ENCODE measurements at places on chromosomes 6 and 20.

DNA sequence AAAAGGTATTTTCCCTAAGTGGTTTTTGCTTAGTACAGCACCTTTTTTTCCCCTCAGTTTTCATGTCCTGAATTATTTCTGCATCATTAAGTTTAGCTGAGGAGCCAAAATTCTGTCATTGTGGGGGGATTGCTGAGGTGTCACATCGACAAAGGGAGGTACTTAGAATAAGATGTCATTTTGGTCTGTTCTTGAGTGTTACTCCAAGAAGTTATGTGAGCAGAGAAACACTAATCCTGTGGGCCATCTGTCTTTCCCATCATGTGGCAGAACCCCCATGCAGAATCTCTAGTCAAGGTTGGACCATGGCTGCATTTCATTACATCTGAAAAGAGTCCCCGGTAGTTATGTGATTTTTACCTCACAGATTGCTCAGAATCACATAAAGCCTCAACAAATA, 167.8 kb upstream of the CENPW start:
- DNase-seq: no peak

DNA sequence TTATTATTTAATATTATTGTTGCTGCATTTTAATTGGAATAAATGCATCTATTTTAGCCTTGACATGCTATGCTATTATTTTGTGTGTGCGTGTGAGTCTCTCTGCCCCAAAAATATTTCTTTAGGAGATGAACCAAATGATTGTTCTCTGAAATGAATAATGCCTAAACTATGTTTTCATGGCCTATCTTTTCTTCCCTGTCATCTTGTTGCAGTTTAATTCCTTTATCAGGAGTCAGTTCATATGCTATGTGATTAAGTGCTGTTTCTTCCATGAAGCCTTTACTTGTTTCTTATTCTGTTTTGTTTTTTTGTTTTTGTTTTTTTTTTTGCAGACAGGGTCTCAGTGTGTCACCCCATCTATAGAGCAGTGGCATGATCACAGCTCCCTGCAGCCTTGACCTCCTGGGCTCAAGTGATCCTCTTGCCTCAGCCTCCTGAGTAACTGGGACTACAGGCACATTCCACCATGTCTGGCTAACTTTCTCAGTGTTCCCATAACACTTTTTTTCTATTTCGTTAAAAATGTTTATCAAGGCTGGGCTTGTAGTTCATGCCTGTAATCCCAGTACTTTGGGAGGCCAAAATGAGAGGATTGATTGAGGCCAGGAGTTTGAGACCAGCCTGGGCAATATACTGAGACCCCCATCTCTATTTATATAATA, 25.7 kb downstream of the TPX2 start:
- no peak for DNase-seq

GRCh38 chr20:7696311-7696710, 243.9 kb downstream of the HAO1 start:
- DNase-seq: no peak

DNA sequence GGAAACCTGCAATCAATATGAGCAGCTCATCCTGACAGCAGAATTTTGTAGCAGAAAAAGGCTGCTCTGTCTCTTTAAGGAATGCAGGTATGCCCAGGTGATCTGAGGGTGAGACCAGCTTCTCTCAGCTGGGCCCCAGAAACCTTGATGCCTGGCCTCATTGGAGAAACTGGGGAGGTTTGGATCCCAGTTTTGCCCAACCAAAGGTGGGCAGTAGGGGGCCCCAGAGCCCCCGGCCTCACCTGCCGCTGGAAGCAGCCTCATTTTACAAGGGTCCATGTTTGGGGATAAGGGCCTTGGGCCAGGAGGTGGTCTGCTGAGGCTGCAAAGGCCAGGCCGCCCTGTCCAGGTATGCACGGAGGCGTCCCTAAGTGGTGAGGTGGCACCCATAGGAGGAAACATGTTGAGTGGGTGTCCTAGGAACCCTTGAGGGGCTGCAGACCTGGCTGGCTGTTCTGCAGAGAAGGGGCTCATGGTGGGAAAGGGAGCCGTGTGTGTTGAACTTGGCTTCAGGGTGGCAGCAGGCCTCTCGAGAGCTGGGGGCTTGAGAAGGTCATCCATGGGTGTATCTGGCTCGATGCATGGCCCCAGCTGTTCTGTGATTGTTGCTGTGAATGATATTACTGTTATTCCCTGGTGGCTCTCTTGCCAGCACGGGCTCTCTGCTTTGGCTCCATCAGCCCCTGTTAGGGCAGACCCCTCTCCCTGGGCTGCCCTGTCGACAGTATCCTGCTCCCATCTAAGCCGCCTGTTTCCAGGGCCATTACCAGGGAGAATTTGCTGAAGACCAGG, 208.4 kb downstream of the CDH4 start:
- no peak for DNase-seq

DNA sequence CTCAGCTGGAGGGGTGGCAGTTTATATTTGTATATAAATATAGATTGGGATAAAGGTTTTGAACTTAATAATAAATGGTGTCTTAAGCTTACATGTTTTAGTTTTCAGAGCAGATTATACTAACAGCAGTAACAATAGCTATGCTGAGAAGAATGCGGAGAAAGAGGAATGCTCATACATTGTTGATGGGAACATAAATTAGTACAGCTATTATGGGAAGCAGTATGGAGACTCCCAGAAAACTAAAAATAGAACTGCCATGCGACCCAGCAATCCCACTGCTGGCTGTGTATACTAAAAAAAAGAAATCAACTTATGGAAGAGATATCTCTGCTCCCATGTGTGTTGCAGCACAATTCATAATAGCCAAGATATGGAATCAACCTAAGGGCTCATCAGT, 127.9 kb downstream of the BCKDHB start:
- no peak for DNase-seq

DNA sequence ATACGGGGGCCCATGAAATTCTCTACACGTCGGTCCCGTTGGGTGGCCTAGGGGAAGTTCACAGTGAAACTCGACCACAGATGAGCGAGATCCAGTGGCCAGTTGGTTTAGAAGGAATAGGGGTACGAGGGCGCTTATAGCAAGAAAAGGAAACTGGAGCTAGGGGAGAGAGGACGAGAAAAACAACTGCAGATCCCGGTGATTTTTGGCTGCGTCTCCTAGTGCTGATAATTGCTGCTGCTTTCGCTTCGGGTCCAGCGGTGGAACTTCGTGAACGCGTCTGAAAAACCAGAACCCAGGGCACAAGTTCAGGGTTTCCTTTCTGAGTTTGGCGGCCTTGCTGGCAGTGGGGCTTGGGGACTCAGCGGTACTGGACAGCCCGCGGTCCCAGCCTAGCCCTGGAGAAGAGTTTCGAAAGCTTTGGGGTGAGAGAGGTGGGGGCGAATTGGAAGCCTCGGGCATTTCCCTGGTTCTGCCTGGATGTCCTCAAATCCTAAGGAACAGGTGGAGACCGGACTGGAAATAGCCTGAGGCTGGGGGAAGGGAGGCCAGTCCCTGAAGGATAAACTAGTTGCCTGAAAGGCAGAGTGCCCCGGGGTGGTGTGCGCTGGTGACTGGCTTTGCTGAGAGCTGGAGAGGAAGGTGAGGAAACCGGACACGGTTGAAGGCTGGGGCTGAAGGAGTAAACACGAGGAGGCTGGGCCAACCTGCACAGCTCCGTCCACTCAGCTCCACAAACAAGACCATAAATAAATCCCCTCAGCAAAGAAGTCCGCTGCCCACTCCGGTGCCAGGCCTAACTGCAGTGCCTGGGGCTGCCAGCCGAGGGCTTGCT, 793 bp downstream of the GMPR start:
- no peak for DNase-seq

DNA sequence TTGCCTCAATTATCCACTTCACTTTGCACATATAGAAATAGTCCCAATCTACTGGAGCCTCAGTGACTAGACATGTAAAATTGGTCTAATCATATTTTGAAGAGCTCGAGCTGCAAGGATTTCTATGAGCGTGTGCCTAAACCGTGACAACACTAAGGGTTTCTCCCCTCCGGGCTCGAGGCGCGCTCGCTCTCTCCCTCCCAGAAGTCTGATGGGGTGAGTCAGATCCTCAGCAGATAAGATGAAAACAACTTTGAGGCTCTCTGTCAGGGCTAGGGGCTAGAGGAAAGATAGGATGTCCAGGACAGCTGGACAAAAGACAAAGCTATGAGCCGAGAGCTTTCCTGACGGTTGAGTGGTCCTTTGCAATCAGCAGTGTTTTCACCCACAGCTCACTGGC, 16.8 kb downstream of the GNAS-AS1 start:
- no peak for DNase-seq

GRCh38 chr6:38443352-38444144, 196.2 kb downstream of the BTBD9 start:
- no peak for DNase-seq

- DNase-seq: no peak
Observed at GRCh38 chr6:15930207-15930606, 198.7 kb upstream of the MYLIP start.

DNA sequence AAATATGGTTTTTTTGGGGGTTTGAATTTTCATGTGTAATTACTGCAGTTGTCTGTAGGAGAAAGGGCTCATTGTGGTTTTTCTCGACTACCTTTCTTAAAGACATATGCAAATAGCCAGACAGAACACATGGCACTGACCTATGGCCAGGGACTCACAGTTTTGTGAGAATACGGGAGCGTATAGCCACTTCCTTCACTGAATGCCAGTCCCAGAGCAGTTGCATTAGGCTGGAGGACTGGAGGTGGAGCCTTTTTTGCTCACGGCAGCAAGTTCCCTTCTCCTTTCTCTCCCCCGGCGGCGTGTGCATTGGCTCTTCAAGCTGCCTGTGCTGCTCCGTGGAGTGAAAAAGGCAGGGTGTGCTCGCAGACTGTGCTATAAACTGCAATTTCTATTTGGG, 114.9 kb downstream of the AKAP7 start:
- no peak for DNase-seq

DNA sequence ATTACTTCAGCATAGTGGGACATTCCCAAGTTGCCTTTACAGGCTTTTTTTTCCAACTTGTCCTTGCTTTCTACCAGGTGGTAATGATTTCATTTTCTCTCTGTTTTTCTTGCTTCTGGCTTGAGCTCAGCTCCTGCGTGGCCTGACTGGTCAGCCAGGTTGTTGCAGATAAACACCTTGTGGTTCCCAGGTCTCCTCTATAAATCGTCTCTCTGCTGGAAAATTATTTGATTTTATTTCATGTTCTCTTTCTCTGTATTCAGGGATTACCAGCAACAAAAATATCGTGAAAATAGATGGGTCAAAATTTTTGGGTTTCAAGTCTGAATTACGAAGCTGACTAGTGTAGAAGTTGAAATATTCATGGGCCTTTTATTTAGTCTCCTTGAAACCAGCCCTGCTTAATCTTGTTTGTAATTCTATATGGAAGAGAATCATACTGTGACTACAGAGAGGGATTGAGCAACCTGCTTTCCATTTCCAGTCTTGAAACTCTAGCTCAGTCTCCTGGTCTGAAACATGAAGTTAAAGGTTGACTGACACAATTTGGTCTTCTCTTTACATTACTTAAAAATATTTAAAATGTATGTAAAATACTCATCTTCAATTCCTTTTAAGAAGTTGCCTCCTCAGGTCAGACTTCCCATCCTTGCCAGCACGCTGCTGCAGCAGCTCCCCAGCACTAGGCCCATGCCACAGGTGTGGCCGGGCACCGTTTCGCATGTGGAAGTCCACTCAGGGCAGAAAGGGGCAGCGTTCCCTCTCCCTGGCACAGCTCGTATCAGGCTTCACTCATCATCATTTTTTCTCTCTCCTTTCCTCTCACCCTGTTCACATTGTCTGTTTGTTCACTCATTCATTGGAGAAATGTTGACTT, 7.1 kb downstream of the DUSP22 start:
- DNase-seq: no peak

DNA sequence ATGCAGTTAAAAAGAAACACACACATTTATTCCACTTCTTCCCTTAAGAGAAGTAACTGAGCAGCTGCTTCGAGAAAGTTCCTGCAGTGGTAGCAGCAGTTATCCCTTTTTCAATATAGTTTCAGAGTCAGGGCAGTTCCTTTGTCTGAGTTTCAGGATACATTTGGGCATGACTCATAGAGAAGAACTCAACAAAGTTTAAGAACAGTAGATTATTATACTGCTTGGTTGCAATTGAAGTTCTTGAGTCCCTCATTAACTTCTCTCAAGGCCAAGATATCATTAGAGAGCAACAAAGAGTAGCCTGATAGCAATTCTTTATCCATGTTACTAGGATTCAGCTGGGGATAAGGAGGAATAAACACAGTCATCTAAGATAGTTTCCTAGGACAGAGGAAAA, 54.4 kb downstream of the TPD52L1 start:
- no peak for DNase-seq

GRCh38 chr6:13776602-13777001, 37.8 kb downstream of the MCUR1 start:
- DNase-seq: no peak

- DNase-seq: no peak
Observed at GRCh38 chr6:9186148-9186547, 750.8 kb upstream of the SLC35B3 start.

DNA sequence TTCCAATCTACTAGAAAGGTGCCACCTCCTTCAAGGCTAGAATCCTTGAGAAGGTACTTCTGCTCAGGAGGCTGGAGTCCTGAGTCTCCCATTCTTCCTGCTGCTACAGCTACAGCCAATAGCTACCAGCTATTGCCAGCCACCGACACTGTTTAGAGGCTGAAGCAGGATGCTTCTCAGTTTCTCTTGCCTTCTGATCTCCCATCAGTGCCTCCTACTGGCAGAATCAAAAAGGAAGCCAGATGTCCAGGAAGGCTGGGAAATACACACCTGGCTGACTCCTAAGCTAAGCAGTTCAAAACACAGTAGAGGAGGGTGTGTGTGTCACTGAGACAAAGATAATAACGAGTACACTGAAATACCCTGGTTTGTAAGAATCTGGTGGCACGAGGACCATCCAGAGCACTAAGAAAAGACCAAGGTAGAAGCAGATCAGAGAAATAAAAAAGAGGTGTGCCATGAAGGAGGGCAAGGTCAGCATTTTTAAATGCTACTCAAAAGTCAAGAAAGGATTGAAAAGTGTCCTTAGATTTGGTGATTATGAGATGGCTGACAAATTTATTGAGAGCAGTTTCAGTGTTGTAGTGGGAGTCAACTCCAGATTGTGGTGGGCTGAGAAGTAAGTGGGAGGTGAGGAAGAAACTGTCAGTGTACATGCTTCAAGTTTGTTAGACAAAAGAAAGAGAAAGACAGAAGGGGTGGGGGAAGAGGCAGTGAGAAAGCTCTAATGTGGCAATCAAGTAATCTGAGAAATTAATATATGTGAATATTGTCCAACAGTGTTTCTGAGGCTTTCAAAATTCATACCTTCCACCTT, 2.3 kb upstream of the HLA-DMA start:
- DNase-seq: no peak

GRCh38 chr6:5337573-5337972, 76.3 kb downstream of the FARS2 start:
- no peak for DNase-seq

DNA sequence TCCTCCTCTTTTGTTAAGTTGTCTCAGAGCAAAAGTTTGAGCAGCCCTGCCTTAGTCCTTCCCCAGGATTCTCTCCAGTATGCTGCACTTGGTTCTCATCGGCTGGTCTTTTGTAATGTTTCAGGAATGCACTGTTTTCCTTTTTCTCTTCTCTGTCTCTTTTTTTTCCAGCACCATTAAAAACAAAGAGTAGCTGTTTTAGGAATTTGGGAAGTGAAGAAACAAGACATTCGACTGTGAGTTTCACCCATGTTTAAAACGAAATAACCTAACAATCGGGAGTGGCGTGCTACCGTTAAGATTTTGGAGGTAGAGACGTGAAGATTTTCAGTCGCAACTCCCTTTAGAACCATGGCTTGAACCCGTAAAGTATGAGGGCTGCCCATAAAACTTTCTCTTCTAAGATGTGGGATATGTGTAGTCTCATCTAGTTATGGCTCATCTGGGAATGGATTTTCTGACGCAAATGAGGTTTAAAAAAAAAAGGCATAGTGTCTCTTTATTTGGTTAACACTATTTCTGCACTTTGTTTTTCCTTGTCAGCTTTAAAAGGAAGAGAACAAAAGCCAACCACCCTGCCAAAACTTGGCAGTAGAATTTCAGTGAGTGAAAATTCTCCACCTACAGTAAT, 35.9 kb upstream of the RAB23 start:
- no peak for DNase-seq
